CD8-positive, alpha-beta memory T cell (primary cell): ENCODE measurements at places on chromosomes 3 and 15. TPM values are rescaled to one million over a fixed set of nuclear protein-coding genes. Genes with fewer than 3 reads are reported as not detected.

ALPK3 gene
- total RNA-seq = 0.18 TPM

C2CD4A gene
- 0.09 TPM for total RNA-seq

CFAP20DC gene
- 1.8 TPM for total RNA-seq

- peaks cover 40% of the 10 kb centered on the region for H3K4me1 ChIP-seq
- no peaks in the 10 kb centered on the region for H3K36me3 ChIP-seq
- no peaks in the 10 kb centered on the region for H3K27me3 ChIP-seq
These were observed 42.5 kb downstream of the RAB7A start for GRCh38 chr3:128768471-128768870.

DNA sequence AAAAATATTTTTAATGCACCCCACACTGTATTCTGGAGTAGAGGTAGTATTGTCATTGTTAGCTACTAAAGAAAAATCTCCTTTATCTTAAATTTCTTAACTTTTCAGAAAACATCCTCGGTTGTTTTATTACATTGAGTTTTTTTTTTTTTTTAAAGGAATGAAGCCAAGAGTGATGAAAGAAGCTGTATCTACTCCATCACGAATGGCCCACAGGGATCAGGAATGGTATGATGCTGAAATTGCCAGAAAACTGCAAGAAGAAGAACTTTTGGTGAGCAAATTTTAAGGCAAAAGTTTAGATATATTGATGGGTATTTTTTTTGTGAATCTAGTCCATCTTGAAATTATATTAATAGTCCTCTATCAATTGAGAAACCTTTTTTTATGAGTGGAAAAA, 49.7 kb upstream of the UTS2B start:
- no peaks in the 10 kb centered on the region for H3K4me1 ChIP-seq
- no peak overlapping the region for H3K4me3 ChIP-seq

DNA sequence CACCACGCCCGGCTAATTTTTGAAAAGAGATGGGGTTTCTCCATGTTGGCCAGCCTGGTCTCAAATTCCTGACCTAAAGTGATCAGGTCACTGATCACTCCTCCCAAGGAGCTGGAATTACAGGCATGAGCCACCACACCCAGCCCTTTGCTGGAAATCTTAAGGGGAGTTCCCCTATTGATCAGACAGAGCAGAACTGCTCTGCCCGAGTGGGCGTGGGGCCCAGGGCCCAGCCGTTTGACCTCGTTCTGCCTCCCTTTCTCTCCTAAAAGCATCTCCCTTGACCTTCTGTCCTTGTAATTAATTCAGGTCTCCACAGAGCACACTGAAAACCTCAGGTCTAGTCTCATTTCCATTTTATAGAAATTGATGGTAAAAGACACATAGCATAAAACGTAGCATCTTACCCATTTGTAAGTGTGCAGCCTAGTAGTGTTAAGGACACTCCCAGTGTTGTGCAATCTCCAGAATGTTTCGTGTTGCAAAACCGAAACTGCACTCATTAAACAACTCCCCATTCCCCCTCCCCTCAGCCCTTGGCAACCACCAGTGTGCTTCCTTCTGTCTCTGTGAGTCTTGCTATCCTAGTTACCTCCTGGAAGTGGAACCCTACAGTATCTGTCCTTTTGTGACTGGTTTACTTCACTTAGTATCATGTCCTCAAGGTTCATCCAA, 89.3 kb downstream of the SLCO3A1 start:
- no peaks in the 10 kb centered on the region for H3K36me3 ChIP-seq
- peaks cover 14% of the 10 kb centered on the region for H3K4me1 ChIP-seq
- H3K27me3 ChIP-seq = no peaks in the 10 kb centered on the region
- DNase-seq = no peak
